ENCODE measurements at places on chromosomes 1 and 21.

- no peak for DNase-seq
Measured at GRCh38 chr1:58722967-58723366, 23.1 kb upstream of the MYSM1 start.

GRCh38 chr1:22687191-22687590 lies 23.4 kb upstream of the EPHB2 start:
- DNase-seq: no peak

DNA sequence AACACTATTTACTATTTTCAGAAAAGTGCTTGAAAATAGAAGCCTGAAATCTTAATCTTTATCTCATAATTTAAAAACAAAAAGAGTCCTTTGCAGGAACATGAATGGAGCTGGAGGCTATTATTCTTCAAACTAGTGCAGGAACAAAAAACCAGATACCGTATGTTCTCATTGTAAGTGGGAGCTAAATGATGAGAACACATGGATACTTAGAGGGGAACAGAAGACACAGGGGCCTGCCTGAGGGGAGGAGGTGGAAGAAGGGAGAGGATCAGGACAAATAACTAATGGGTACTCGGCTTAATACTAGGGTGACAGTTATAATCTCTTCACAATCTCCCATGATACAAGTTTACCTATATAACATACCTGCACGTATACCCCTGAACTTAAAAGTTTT lies 176.3 kb downstream of the SDCCAG8 start:
- DNase-seq: no peak

DNA sequence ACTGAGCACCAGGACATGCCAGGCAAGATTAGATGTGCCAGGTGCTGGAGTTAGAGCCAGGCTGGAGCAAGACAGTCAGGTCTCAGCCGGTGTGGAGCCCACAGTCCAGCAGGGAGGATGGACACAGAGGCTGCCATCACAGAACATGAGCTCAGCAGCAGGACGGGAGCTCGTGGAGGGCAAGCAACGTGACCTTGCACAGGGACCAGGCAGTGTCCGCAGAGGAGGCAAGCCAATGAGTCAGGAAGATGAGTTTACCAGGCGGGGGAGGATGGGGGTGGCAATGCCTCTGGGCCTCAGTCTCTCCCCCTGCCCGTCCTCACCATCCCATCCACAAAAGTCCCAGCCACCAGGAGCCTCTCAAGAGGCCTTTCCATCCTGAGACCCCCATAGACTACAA lies 20.7 kb upstream of the ZC3H12A start:
- no peak for DNase-seq

- DNase-seq: no peak
Measured at GRCh38 chr1:210715072-210715471, 386.4 kb downstream of the HHAT start.

GRCh38 chr1:3850857-3851256 lies 6.2 kb downstream of the CEP104 start:
- DNase-seq: no peak

DNA sequence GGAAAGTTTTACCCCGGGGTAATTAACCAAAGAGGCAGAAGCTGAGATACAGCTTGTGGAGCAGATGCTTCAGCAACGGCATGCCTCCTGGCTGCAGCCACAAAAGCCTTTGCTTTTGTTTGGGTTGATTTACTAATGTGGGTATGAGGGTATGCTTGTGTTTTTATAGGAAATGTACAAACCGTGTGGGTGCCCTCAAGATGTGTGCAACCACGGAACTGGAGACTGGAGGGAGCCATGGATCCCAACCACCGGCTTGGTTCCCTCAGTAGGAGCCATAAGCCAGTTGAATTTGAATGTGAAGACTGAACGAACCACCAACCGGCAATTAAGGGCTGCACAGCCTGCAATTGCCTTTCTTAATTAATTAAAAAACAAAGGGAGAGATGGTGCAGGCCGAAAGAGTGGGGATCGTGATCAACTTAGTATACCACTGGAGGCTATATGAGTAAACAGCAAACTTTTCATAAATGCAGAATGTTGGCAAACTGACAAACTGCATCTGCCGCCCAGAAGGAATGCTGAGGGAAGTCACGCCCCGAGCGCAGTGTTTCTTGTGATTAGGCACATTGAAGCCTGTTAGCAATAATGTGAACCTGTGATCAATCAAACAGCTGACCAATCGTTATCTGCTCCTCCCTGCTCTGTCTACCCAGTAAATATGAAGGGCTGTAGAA lies 104.1 kb downstream of the DISP1 start:
- no peak for DNase-seq

- DNase-seq: peak; percentile 28
Measured at GRCh38 chr1:224736619-224737352, 120.7 kb downstream of the CNIH3 start.

DNA sequence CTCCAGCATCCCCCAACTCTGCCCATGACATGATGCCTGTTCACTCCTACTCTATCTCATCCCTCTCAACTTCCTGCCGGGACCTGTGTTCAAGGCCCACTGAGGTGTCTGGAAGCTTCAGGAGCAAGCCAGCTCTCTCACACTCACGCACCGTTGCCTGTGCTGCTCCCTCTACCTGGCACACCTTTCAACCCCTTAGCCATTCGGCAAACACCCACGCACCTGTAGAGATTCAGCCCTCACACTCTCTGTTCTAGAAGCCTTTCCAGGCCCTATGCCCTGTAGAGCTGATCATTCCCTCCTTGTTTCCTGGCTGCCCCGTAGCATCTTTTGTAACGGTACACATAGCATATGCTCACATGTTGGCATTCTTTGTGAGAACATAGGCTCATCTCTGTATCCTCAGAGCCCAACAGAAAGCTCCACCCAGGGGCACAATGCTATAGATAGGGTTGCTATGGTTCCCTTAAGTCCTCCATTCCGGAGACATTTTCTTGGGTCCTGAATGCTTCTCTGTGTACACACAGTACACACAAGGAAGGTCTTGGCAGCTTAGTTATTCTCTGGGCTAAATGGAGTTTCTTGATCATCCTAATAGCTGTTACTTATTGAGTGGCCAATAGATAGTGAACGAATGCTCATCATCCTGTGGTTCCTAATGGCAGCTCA lies 1.3 kb downstream of the C8B start:
- DNase-seq: no peak

GRCh38 chr21:21730512-21730911 lies 732.3 kb downstream of the NCAM2 start:
- no peak for DNase-seq

GRCh38 chr1:65243491-65243890 lies 65.9 kb upstream of the DNAJC6 start:
- DNase-seq: no peak

Measured in head of caudate nucleus (tissue), 42 donors.